A673 (cell line): ENCODE measurements at places on chromosomes 11 and 22. TPM values are rescaled to one million over a fixed set of nuclear protein-coding genes. Genes with fewer than 3 reads are reported as not detected.

GRCh38 chr11:17387811-17388210 is 648 bp downstream of the KCNJ11 start:
- no peak for DNase-seq

- DNase-seq = no peak
These were observed 34.5 kb downstream of the PDE2A start for GRCh38 chr11:72639502-72640375.

DNA sequence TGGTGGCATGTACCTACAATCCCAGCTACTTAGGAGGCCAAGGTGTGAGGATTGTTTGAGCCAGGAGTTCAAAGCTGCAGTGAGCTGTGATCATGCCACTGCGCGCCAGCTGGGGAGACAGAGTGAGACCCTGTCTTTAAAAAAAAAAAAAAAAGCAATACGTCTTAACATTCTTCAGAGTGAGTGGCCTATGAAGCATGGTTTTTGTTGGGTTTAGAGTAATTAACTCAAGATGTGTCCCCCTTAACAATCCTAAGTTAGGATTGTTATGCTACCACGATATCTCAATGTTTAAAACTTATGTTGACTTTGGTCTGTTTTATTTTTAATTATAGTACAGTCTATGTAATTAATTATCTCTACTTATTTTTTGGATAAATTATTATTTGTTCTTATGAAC is 156.1 kb downstream of the HIPK3 start:
- no peak for DNase-seq

- DNase-seq = no peak
These were observed 10.5 kb upstream of the USP28 start for GRCh38 chr11:113885897-113886296.

Gene SCGB1A1
- not detected in 2 replicates for total RNA-seq

GRCh38 chr11:64121663-64122410 is 44.1 kb downstream of the MACROD1 start:
- no peak for DNase-seq

GRCh38 chr22:34210301-34210700 is 290.0 kb upstream of the LARGE1 start:
- DNase-seq = no peak

Gene PRR33
- total RNA-seq = not detected in 2 replicates

DNA sequence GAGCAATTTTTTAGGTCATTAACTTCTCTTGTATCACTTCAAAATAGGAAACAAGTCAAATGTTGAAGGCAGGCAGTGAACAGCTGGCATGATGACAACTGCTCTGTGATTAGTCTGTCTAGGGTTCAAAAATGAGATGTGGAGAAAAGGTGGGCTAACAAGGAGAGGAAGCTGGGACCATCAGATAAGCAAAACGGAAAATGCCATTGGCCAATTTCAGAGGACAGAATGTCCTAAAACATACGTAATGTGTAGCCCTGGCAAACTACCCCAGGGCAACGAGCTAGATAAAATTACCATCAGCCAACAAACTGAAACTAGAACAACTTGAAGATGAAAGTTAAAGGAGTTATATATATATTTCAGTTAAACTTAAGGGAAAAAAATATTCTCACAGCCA is 93.2 kb downstream of the RELT start:
- no peak for DNase-seq

Gene PHOX2A
- total RNA-seq = not detected in 2 replicates

- no peak for DNase-seq
These were observed 49.9 kb upstream of the GRK3 start for GRCh38 chr22:25514436-25515180.

GRCh38 chr11:86151174-86152005 is 82.5 kb upstream of the PICALM start:
- no peak for DNase-seq

GRCh38 chr22:46105494-46106278 is 44.6 kb upstream of the PPARA start:
- no peak for DNase-seq

- DNase-seq = no peak
These were observed 379 bp upstream of the RAB38 start for GRCh38 chr11:88175569-88176075.

Gene SMTNL1
- total RNA-seq = not detected in 2 replicates

Gene H19
- not detected in 2 replicates for total RNA-seq

DNA sequence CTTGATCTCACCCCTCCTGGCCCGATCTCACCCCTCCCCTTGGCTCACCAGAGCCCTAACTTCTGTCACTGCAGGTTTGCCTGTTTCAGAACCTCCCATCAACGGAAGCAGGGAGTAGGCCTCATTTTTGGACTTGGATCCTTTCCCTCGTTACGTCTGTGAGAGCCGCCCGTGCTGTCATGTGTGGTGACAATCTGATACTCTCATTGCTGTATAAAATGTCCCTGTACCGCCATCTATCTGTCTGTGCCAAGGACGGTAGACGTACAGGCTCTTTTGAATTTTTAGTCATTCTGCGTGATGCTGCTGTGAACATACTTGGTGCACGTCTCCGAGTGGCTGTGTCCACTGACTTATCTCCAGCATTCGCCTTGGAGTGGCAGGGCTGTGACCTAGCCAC is 1163.1 kb downstream of the BRD1 start:
- peak; percentile 47 for DNase-seq

DNA sequence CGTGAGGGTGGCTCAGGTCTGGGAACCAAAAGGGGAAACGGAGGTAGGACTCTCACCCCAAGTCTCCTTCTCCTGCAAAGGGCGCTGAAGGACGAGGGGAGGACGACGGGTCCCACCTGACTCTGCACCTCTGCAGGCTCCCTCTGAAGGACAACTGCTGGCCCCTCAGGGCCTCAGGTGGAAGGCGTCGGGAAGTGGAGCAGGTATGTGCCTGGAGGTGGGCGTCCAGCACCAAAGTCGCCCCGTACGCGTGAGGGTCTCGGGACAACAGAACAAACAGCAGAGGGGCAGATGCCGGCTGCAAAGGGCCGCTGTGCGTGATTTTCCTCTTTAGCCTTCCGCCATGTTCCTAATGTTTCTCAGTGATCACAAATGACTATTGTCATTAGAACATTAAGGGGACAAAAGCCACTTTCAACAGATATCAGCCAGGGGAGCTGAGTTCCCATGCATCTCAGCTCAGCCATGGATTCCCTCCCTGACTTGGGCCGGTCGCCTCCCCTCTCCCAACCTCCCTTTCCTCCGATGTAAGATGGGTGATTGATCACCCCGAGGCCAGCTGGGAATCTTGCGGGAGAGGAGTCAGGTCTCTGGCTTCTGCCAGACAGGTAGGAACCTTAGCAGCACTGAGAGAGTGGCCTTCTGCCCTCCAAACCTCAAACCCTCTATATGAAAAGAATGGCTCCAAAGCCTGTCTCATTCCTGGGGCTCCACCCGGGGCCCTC is 836 bp downstream of the SLC16A8 start:
- no peak for DNase-seq

Gene MEI1
- total RNA-seq = 0.09 and 0.24 TPM in 2 replicates

DNA sequence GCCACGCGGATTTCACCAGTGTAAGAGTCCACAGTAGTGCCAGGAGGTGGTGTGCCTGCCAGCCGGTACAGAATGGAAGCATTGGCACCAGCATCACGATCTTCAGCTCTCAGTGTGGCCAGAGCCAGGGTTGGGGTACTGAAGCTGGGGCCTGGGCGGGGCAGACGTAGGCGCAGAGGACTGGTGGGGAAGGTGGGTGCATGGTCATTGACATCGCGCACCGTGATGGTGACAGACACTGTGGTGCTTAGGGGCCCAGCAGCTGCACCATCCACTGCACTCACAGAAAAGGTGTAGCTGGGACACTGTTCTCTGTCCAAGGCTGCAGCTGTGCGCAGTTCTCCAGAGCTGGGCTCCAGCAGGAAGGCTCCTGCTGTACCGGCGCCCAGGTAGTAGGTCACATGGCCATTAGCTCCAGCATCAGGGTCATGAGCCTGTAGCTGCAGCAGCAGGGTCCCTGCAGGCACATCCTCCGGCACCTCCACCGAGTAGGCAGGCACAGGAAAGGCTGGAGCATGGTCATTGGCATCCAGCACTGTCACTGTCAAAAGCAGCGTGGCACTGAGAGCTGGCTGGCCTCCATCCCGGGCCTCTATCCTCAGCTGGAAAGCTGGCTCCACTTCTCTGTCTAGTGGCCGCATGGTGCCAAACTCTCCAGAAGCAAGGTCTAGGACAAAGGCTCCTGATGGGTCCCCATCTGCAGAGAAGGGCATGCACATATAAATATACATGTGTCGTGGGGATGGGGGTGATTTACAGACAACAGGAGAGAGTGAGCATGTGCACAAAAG is 7.9 kb upstream of the TPP1 start:
- DNase-seq = no peak

DNA sequence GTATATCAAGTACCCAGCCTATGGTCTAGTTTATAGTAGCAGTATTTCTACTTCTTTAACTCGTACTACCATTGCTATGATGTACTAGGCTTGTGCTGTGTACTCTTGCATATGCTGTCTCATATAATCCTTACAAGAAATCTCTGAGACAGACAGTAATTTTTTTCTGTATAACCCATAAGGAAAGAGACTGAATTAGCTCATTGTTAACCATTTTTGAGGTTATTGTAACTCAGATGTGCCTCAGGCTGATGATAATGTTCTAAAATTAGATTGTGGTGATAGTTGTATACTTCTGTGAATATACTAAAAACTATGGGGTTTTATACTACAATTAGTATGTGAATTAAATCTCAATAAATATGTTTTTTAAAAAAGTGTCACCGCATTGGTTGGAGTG is 112.2 kb upstream of the RRM1 start:
- DNase-seq = no peak

DNA sequence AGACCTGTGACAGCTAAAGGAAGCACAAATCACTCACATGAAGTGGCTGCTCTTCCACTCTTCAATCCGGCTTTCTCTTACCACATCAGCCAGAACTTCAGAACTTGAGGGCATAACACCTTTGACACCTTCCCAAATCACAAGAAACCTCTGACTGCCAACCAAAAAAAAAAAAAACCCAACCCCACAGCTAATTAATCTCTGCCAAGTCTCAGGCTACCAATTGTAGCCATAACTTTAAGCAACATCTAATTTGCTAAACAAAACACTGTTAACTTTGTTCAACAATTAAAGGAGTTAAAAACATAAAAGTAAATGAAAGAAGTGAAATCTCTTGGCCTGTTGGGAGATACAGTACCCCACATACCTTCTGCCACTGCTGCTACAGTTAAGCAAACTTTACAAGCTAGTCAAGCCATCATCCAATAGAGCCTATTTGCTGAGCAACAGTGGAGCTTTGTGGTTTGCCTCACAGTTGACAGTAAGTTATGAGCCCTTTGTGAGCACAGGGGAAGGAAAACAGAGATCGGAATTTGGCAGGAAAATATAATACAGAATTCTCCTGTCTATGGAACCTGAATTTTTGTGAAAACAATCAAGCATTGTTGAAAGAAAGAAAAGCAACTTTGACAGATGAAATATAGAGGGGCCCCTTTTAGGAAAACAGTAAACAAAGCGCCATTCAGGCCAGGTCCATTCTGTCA is at the start of gene SOX6:
TSS of gene SOX6 (minus strand) at position 490 of the 704 bp plus-strand sequence. CDS start 15,298 bp downstream, outside the sequence.
- DNase-seq = peak; percentile 39

GRCh38 chr11:103210543-103210942 is 101.3 kb downstream of the DYNC2H1 start:
- DNase-seq = no peak

- DNase-seq = no peak
These were observed 2.9 kb downstream of the LIF start for GRCh38 chr22:30243661-30244060.

- no peak for DNase-seq
These were observed 16.6 kb downstream of the ASRGL1 start for GRCh38 chr11:62353841-62354240.

GRCh38 chr11:48090174-48090573 is 109.8 kb downstream of the PTPRJ start:
- no peak for DNase-seq

- no peak for DNase-seq
These were observed 193.3 kb downstream of the C11orf91 start for GRCh38 chr11:33507356-33507755.

Gene MS4A18
- total RNA-seq = not detected in 2 replicates

- DNase-seq = peak; percentile 55
These were observed 908 bp downstream of the PLCB3 start for GRCh38 chr11:64252003-64252872.

GRCh38 chr11:34346551-34346950 is 11.3 kb downstream of the ABTB2 start:
- no peak for DNase-seq

GRCh38 chr11:118434123-118434552 is 2.2 kb upstream of the KMT2A start:
- no peak for DNase-seq

GRCh38 chr22:37499027-37499707 is 13.0 kb upstream of the MFNG start:
- DNase-seq = no peak

DNA sequence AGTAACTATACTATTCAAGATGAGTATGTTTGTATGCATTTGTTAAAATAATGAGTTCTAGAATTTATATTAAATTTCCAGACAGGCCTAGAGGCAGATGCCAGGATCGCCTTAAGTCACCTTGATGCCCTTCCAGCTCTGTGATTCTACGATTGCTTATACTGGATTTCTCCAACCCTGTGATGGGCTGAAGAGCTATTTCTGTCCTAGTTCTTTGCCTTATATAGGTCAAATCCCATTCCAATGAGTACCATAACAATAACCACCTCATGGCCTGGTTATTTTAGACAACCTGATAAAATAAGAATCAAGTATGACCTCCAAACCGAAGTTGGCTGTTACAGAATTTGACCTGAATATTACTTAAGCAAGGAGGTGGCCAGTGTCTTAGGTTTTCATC is 79.8 kb upstream of the BLID start:
- DNase-seq = no peak

DNA sequence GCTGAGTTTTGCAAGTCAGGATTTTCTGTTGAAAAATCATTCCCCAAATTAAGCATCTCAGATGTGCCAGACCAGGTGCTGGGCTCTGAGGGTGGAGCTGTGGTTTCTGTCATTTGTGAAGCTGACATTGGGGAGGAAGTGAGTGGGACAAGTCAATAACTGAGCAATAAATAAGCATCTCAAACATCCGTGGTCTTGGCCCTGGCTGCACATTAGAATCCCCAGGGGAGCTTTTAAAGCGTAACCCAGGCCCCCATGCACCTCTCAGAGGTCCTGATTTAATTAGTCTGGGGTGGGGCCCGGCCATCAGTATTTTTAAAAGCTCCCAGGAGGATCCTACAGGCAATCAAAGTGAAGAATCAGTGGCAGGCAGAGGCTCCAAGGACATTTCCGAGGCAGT is 420.0 kb downstream of the MN1 start:
- DNase-seq = peak; percentile 58

- DNase-seq = no peak
These were observed 42.2 kb downstream of the PPFIA1 start for GRCh38 chr11:70312401-70313357.

Gene ZFTA
- total RNA-seq = 32.4 and 36.1 TPM in 2 replicates

DNA sequence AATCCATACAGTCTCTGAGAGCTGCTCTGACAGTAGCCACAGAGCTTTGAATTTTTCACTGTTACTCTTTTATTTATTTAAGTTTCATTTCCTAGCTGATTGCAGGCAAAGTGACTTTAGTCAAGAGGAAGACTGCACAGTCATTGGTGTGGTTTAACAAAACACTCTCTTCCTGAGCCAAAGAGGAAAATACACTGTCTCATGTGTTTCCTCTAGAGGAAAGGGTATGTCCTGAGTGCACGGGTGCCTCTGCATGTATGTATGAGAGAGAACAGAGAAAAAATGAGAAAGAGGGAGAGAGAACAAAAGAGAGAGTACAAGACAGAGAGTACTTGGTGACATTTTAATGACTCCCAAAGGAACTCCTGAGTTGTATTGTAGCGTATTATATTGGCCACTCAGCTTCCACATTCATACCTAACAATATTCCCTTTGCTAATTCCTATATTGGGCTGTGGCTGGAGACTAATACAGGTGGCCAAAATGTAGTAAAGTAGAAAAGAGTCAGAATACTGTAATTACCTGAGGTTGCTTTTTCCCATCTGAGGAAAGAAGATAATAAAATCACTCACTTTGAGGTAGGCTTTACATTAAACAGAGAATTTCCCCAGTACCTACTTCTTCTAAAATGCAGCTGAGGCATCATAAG is at the start of gene OR4D9:
TSS of gene OR4D9 (plus strand) at position 599 of the 649 bp plus-strand sequence. CDS start 3,374 bp downstream, outside the sequence.
- DNase-seq = peak; percentile 7
